ENCODE measurements at places on chromosomes 11 and 22.

DNA sequence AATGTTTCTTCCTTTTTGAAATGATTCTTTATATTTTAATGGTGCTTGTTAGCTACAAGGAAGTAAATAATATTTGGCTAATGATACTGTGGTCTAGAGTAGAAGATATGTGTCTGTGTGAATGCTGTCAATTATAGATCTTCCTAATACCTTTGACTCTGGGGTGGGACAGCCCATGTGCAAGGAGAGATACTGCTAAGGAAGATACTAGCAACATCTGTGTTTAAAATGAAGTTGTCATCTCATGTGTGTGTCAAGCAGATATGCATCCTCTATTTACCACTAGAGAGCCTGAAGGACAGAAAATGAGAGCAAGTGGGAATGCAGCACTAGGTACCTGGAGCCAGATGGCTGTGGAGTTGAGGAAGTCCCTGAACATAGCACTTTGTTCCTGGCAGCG, 34.1 kb downstream of the PPME1 start:
- DNase-seq, result no peak

GRCh38 chr11:116225236-116225635, 547.6 kb downstream of the BUD13 start:
- no peak for DNase-seq

- no peak for DNase-seq
Observed at GRCh38 chr22:44818727-44819126, 66.4 kb downstream of the ARHGAP8 start.

- peak; percentile 73 for DNase-seq
Observed at GRCh38 chr11:62555464-62556107, 9.0 kb upstream of the AHNAK start.

DNA sequence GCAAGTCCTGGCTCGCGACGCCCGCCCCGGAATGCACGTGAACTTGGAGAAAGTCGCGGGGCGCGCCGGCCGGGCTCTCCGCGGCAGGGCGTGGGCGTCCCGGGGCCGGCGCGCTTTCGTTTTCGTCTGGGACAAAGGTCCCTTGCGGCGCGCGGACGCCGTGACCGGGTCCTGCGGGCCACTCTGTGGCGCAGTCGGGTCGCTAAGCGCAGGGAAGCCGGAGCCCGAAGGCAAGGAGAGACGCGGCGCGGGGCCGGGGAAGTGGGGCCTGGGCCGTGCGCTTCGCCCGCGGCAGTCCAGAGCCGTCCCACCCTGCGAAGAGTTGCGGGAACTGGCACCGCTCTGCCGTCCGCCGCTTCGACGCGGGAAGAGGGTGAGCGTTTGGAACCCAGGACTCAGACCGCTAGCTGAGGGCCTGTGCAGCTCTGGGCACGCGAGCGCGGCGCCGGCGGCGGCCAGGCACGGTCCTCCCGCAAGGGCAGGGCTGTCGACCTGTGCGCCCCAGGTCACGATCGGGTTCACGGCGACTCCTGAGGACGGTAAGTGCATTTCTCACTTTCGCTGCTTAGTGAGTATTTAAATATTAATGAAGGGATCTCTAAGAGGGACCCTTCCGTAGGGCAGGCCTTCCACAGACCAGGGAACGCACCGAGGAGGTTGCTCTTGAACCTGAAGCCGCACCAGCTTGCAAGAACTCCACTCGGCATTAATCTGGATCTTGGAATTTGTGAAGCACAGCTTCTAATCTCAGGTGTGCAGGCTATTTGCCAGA, 78.0 kb upstream of the PPARA start:
- peak; percentile 62 for DNase-seq

- no peak for DNase-seq
Observed at GRCh38 chr11:119371778-119372182, 9.7 kb downstream of the USP2 start.

GRCh38 chr22:42287174-42287890, 16.9 kb upstream of the TCF20 start:
- DNase-seq, result no peak

DNA sequence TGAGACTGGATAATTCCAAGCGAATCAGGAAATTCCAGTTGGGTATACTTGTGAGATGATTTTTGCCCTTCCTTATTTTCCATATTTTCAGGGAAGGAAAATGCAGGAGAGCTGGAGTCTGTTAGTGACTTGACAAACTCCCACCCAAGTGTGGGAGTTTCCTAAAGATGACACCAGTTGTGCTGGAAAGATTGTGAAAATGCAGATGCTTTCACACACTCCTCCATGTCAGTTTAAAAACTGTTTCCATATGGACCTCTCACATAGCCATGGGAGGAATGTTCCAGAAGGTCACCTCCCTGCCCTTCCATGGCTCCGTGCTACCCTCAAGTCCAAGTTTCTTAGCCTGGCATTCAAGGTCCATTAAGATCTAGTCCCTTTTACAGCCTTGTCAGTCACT, 350.7 kb upstream of the NARS2 start:
- DNase-seq, result no peak

- no peak for DNase-seq
Observed at GRCh38 chr11:66337103-66337899, 1.1 kb upstream of the RIN1 start.

DNA sequence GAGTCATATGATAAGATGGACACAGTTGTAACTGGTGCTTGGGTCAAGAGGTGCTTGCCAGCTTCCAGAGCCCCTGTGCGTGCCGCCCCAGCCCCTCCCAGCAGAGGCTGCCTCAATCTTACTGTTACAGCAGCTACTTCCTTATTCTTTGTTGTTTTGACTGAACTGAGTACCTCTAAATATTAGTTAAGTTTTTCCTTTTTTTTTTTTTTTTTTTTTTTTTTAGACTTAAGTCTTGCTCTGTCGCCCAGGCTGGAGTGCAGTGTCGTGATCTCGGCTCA, 8.8 kb downstream of the ZBED4 start:
- DNase-seq, result no peak

DNA sequence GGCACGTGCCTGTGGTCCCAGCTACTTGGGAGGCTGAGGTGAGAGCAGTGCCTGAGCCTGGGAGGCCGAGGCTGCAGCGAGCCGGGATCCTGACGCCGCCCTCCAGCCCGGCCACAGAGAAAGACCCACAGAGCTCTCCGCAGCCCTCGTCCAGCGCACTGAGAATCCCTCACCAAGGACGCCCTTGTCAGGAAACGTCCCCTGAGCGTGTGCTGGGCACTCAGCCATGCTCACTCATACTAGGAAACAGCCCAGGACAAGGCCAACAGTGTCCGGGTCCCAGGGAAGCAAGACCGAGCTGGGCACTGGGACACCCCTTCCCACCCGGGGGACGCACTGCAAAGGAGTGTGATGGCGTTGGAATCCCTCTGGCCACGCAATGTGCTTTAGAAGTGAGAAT, 14.5 kb downstream of the DEAF1 start:
- DNase-seq, result no peak

DNA sequence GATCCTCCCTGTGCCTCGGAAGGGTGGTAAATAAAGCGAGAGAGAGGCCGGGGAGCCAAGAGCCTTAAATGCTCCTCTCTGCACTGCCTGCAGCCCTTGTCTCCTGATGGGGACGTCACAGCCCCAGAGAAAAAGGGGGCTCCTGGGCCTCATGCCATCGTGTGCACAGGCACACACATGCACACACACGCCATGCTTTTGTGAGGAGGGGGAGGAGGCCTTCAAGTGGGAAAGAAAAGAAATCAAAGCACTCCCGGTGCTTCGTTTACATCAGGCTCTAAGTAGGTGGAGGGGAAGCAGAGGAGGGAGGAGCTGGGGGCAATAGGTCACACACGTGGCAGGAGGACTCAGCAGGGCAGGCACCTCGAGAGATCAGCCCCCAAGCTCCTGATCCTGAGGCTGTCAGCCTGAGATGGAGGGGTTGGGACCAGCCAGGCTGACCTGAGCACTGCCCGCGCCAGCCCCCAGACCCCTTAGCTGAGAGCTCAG, 68.2 kb upstream of the NECTIN1 start:
- no peak for DNase-seq

Measured in GM13976 (cell line).